Stimulated activated CD4-positive, alpha-beta T cell treated with anti-CD3 and anti-CD28 coated beads, Interleukin-4, amount 100 ng/mL, for 24 hours (primary cell): ENCODE measurements at places on chromosomes 1 and 21.

DNA sequence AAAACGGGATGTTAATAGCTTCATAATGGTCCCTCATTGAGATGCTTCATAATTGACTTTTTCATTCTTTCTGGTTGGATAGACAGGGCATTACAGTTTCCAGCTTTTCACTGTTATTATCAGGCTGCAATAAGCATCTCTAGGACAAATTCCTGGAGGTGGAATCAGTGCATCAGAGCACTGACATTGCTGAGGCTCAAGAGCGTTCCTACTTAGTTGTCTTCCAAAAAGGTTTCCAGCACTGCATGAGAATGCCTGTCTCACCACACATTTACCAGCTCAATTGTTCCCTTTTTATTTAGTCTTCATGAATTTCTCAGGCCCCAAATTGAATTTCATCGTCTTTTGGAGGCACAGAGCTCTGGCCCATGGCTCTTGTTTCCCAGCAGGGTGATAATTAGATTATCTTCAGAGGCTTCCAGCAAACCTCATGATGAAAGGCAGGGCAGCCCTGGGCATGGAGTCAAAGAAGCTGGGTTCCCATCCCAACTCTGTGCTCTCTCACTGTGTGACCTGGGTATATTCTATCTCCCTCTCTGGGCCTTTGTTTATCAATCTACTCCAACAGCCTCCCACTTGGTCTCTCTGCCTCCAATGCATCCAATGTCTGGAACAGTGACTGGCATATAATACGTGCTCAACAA lies 451.4 kb downstream of the PTPRU start:
- DNase-seq: no peak

DNA sequence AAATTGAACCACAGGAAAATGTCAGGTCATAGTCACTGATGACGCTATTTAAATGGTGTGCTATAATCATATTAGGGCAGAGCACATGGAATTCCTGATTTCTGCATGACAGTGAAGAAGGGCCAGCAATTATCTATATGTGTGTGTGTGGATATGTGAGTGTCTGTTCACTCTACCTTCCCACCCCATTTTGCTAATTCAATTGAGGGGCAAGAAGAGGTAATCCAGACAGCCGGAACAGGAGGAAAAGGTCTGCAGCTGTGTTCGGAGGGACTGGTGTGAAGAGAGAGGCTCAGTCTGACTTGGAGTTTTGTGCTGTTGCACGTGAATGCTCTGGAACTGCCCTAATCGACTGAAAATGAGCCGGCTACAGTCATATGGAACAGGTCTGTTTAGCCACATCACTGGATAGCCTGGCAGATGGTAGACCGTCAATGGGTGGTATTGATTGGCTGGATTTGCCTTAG lies 5.1 kb upstream of the ELAVL4 start:
- DNase-seq: no peak

DNA sequence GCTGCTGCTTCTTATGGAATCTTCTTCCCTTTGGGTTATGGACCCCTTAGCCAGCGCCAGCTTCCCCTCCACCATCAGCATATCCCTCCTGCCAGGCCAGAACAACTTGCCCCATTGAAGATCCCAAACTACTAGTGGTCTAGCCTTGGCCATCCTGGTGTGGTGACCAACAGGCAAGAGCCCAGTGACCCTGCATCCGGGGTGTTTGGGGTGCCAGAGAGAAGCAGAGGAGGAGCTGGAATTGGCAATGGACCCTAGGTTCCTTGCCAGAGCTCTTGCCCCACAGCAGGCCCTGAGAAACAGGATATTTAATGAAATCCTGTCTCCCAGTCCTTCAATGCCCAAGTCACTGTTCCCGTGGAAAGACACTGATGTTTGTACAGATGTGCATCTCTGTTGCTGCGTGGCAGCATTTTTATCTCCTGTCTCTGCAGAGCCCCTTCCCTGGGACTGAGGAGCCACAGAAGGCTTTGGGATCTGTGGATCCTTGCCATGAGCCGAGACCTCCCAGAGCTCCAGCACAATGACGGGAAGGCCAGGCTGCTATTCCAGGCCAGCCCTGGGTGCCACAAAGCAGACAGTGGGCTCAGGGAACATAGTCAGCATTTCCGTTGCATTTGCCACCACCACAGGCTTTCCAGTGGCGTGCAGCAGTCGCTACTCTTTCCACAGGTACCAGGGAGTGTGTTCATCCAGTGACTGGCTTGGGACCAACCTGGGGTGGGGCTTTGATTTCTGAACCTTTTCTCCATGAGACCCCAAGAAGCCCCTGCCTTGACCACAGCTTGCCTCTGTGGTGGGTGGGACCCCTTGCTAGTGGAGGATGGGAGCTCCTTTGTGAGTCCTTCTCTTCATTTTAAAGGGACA lies 21.6 kb downstream of the NAV1 start:
- DNase-seq: no peak

DNA sequence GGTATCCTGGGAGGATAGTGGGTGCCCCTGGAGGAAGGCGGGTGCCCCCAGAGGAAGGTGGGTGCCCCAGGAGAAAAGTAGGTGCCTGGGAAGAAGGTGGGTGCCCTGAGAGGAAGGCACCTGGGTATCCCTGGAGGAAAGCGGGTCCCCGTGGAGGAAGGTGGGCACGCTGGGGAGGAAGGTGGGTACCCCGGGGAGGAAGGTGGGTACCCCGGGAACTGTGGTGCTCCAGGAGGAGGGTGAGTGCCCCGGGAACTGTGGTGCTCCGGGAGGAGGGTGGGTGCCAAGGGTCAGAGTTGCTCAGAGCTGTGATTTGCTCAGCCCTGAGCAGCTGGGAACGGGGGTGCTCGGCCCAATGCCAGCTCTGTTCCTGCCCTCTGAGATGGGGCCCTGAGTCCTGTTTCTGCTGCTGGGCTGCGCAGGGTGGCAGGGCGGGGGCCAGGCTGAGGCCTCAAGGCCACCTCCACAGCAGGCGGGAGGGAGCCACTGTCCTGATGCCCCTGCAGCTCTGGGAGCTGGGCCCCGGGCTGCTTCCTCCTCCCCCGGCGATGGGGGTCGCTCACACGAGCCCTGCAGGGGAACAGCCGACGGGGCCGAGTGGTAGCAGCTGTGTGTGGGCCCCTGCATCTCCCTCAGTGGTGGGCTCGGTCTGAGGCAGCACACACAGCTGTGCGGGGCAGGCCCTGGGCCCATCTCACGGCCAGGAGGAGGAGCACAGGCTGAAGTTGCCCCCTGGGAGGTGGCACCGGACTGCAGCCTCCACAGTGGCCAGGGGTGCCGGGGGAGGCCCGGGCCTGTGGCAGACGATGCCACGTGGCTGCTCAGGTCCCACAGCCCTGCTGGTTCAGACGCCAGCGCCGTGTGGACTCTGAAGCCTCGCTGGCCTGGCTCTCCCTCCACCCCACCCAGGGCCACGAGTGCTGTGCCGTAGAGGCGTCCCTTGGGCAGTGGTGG lies 57.4 kb downstream of the SLX9 start:
- no peak for DNase-seq

DNA sequence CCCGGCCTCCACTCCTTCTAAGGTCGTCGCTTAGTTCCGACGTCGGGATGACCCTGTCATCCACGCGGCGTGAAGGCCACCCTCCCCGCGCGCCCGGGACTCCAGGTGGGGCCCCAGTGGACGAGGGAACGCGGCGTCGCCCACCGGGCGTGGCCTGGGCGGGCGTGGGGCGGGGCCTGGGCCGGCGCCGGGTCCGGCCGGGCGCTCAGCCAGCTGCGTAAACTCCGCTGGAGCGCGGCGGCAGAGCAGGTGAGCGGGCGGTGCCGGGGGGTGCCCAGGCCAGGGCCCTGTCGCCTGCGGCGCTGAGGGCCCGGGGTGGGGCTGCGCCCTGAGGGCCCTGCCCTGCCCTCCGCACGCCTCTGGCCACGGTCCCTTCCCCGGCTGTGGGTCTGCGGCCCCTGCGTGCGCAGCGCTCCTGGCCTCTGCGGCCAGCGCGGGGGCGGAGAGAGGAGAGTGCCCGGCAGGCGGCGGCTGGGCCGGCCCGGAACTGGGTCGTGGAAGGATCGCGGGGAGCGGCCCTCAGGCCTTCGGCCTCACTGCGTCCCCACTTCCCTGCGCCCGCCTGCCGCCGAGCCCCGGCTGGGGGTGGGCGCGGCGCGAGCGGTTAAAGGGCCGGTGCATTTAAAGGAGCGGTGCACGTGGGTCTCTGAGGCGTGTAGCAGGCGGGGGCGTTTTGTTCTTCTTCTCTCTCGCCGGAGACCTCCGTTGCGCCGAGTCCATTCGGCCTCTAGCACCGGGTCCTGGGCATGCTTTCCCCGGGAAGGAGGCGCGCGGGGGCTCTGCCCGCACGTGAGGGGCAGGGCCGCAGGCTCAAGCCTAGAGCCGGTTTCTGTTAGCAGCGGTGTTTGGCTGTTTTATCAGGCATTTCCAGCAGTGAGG lies at the start of gene PSEN2:
TSS of gene PSEN2 (plus strand) at position 216 of the 879 bp plus-strand sequence. CDS start 11,292 bp downstream, outside the sequence.
- DNase-seq: peak; percentile 51

GRCh38 chr1:116243333-116244054 lies 129.6 kb upstream of the ATP1A1 start:
- DNase-seq: no peak

DNA sequence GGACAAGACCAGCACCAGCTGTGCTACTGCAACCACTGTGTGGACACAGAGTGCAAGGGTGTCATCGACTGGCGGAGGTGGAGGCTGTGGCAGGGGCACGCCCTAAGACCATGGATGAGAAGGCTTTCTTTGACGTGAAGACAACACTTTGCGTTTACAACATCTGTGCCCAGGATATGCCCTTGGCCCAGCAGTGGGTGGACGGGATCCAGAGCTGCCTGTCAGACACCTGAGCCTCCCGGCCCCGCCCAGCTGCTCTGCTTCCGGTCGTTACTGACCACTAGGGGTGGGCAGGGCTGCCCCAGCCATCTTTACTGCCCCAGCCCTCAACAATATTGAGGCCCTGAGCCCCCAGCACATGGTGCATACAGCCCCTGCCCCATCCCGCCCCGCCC lies 21.4 kb upstream of the NPPB start:
- no peak for DNase-seq

- no peak for DNase-seq
These were observed 11.0 kb downstream of the PLEKHA6 start for GRCh38 chr1:204348722-204349121.

DNA sequence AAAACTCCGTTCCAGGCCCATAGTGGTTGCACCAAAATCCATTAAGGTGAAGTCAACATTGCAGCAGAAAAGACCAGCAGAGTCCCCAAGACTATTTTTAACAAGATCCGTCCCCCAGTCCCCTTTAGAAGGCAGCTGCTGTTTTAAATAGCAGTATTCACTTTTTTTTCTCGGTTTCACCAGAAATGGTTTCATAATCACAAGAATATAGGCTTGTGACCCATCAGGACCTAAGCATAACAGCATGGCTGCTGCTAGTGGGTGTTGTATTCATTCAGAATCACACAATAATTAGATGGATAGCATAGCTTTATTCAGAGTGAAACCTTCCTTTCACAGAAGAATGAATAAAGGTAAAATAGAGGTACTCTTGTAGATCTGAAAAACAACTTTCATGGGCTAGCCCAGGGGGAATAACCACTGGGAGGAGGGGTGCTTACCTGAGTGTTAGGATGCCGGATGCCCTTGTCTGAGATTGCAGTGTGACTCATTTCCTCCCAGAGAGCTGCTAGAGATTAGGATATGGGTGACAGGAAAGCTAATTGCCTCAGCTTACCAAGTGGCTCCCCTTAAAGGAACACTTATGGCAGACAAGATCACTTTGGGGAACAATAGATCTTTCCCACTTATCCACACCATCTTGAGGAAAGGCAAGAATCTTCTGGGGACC lies 35.0 kb downstream of the ACKR1 start:
- DNase-seq: no peak

GRCh38 chr1:169891539-169891885 lies 2.2 kb downstream of the SCYL3 start:
- DNase-seq: no peak

DNA sequence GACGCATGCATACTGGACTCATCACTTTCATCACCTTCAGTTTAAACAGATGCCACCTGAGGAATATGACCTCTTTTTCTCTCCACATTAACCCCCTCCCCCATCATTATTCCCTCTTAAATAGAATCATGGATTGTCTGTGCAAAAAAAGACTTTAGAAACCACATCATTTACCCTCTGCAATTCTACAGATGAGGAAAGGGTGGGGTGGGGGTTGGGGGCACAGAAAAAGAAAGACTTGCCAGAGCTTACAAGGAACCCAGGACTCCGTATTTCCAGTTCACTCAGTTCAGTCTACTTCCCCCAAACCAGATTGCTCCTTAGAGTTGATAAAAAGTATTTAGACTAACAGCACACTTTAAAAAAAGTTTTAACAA lies 26.2 kb upstream of the NFIA start:
- DNase-seq: no peak

GRCh38 chr1:9592510-9593075 lies 3.9 kb downstream of the TMEM201 start:
- DNase-seq: no peak

- DNase-seq: peak; percentile 18
These were observed 46.1 kb downstream of the MEGF6 start for GRCh38 chr1:3564921-3565831.

- DNase-seq: peak; percentile 60
These were observed 59.9 kb downstream of the TOR3A start for GRCh38 chr1:179141592-179142251.

DNA sequence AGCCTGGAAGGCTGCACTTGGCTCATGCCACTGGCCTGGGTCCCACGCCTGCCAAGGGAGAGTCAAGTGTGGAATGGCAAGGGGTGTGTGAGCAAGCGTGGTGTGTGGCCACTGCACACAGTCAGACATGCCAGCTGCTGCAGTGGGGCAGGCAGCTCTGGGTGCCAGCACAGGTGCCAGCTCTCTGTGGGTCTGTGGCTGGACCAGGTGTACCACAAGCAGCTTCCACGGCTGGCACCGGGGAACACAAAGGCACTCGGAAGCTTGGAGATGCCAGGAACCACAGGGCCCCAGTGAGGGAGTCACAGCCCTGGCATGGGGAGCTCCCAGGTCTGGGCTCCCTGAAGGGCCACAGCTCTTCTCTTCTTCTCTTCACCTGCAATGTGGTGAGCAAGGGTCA lies 34.8 kb downstream of the ACTL8 start:
- no peak for DNase-seq

DNA sequence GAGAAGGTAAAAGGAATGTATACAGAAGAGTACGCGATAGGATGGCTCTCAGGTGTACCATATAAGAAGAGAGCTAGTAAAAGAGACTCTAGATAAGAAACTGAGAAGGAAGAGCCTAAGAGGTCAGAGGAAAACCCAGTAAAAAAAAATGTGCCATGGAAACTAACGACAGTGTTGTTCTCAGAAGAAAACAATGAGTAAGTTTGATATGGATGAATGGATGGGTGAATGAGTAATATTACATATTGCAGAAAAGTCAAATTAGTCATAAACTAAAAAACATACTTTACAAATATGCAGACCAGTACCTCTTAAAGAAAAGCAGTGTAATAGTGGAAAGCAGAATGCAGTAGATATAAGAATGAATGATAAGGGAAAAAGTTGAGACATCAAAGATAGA lies 316.2 kb downstream of the HMCN1 start:
- no peak for DNase-seq

GRCh38 chr1:94535879-94536278 lies 5.7 kb downstream of the F3 start:
- DNase-seq: no peak

- no peak for DNase-seq
These were observed 13.4 kb downstream of the PLEKHO1 start for GRCh38 chr1:150162862-150163706.

- no peak for DNase-seq
These were observed 49.0 kb upstream of the ETS2 start for GRCh38 chr21:38756746-38757145.

- DNase-seq: no peak
These were observed 11.3 kb downstream of the SLC19A2 start for GRCh38 chr1:169474302-169474995.
